GM04504 (cell line): ENCODE measurements at places on chromosomes 7 and 10.

GRCh38 chr10:130108934-130109604 is 1.6 kb downstream of the C10orf143 start:
- no peak for DNase-seq

GRCh38 chr7:119967221-119967620 is 305.8 kb upstream of the KCND2 start:
- DNase-seq = no peak

DNA sequence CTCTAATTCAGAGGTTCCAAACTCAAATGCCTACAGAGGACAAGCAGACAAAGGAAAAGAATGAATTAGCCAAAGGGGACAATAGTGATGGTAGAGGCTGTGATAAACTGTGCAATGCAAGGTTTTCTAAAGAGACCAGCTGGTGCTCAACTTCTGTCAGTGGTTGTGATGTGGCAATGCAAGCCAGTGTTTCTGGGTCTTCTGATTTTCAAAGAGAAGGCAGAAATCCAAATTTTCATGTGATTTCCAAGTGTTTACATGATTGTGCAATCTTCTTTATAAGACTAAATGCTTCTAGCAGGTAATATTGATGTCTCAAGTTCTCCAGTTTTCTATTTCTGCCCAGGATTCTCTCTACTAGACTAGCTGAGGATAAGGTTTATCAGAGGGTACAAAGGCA is 135.9 kb downstream of the PCDH15 start:
- DNase-seq = no peak

DNA sequence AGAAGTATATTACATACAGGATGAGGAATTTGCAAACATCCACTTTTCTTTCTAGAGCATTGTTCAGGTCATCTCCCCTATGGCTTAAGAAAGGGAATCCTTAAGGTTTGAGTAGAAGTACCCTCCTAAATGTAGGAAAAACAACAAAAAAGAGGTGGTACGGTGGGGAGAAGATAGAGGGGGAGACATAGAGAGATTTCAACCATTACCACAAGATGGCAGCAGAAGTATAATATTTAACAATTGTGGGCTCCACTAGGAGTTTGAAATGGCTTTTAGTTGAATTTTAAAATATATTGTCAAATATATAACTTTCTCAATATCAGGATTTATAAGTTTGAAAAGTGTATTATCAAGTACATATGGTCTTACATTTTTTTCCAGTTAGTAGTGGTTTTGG is 72.7 kb upstream of the PRKG1 start:
- DNase-seq = no peak

DNA sequence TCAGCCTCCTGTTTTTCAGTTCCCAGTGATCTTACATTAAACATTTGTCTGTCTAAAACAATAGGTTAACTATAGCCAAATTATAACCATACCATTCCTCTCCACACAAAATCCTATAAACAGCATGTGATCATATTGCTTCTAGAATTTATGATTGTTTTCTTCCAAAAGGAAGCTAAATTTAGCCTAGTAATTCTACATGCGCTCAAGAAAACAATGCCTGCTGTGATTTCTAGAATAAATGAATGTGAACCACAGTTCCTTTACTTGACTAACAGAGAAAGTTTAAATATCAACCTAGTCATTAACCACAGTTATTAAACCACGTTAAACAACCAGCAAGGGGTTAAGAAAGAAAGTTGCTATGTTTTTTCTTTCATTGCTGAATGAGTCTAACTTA is 26.4 kb downstream of the MET start:
- DNase-seq = no peak

GRCh38 chr7:112470194-112470593 is 10.6 kb upstream of the LSMEM1 start:
- DNase-seq = no peak

DNA sequence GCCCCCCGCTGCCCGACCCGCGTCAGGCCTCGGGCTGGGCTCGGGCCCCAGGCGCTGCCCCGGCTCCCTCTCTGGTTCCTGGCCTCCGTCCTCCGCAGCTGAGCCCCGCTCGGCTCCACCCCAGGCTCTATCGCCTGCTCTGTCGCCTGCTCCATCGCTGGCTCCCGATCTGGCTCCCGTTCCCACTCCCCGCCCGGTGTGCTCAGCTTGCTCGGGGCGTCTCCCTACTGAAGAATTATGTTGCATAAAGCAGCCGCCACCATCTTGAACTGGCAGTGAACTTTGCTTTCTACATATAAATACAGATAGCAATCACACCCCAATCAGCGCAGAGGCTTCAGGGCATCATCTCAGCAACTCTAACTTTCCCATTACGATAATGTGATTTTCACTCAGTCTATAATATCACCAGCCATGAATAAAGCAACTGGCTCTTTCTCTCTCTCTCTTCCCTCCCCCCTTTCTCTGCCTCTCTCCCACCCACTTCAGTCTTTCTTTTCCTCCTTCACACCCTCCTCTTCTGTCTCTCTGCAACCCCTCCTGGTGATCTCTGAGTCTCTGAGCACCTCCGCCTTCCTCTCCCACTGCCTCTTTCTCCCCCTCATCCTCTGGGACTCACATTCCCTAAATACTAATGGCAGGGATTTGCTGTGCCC is 43.3 kb upstream of the BTRC start:
- no peak for DNase-seq
